Kidney (tissue), 22 donors: ENCODE measurements at places on chromosomes 11 and 22. TPM values are rescaled to one million over a fixed set of nuclear protein-coding genes. Genes with fewer than 3 reads are reported as not detected.

APOBEC3F gene
- 6.9 TPM for polyA plus RNA-seq

CNGA4 gene
- not detected for polyA plus RNA-seq

OR4X1 gene
- not detected for polyA plus RNA-seq

SCUBE1 gene
- polyA plus RNA-seq, result 2.3 TPM

KRTAP5-5 gene
- not detected for polyA plus RNA-seq

OR52E5 gene
- not detected for polyA plus RNA-seq

LDHA gene
- polyA plus RNA-seq, result 466 TPM

RAG2 gene
- not detected for polyA plus RNA-seq

KRTAP5-2 gene
- not detected for polyA plus RNA-seq

SLC5A4 gene
- polyA plus RNA-seq, result not detected

OR51B4 gene
- polyA plus RNA-seq, result not detected

SERPING1 gene
- polyA plus RNA-seq, result 361 TPM

HEPHL1 gene
- polyA plus RNA-seq, result not detected

MYO7A gene
- 6.1 TPM for polyA plus RNA-seq

CCDC157 gene
- 6.0 TPM for polyA plus RNA-seq

EFCAB6 gene
- polyA plus RNA-seq, result 1.5 TPM

ANKRD42 gene
- polyA plus RNA-seq, result 12.1 TPM

NPAS4 gene
- not detected for polyA plus RNA-seq

RIC3 gene
- 10.5 TPM for polyA plus RNA-seq

OR52A1 gene
- not detected for polyA plus RNA-seq

OR51I2 gene
- not detected for polyA plus RNA-seq

ISX gene
- not detected for polyA plus RNA-seq
